ENCODE measurements at places on chromosomes 7 and 10.

GRCh38 chr7:139683137-139683921, 94.5 kb downstream of the HIPK2 start:
- DNase-seq: no peak

- DNase-seq: no peak
Measured at GRCh38 chr10:44979281-44980191, 927 bp upstream of the DEPP1 start.

DNA sequence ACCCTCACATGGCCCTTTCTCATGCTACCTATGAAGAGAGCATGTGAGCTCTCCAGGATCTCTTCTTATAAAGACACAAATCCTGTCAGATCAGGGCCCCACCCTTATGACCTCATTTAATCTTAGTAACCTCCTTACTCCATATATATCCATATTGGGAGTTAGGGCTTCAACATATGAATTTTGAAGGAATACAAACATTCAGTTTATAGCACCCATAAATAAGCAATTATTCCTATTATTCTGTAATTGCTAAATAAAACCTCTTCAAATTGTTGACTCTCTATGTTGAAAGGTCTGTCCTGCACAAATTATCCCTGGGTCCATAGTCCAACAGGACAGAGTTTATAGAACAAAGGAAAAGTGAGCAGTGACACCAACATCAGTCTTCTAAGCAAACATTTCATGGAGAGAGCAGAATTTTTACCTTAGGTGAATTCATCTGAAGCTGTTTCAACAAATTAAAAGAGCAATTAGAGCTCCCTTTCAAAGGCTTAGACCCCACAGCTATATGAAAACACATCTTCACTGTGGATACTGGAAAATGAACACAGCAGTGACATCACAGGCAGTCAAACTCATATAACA, 12.2 kb downstream of the DOCK4 start:
- DNase-seq: no peak

DNA sequence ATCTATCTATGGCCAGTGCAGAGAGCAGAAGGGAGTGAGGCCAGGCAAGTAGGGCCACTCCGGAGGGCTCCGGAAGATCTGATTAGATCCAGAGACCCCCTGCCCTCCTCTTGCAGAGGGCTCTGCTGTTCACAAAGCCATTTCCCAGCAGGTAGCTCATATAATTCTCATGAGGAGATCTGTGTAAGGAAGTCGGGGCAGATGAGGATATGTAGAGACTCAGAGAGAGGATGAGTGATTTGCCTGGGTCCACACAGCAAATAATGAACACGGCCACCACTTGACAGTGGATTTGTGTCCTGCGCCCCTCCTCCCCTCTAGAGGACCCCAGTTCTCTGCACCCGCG, 2.6 kb downstream of the MUC12 start:
- no peak for DNase-seq

- no peak for DNase-seq
Measured at GRCh38 chr10:30247704-30248103, 101.4 kb downstream of the MTPAP start.

DNA sequence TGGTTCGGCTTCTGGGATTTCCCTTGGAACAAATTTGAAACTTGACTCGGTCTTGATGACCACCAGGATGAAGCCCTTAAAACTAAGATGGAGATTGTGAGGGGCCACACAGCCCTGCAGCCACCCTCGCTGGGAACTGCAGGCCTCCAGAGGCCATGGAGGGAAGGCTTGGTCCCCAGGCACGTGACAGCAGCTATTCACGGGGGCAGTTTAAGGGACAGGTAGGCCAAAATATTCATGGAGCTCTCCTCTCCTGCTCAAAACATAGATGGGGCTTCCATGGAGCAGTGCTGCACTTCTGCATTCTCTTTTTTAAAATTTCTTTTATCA, 137.0 kb downstream of the ADCY1 start:
- DNase-seq: no peak

GRCh38 chr7:6182993-6183392, 89.4 kb downstream of the CYTH3 start:
- no peak for DNase-seq

DNA sequence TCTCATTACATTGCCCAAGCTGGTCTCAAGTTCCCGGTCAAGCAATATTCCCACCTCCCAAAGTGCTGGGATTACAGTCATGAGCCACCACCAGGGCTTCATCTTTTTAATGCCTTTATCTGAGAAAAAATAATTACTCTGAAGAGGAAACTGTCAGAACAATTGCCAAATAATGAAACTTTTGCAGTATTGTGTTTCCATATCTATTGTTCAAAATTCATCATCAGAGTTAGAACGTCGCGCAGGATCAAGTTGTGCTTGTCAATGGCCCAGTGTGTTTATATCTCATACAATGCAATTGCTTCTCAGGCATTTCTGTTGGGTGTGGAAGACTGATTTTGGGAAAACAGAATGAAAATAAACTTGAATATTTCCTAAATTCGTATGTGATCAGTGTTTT, 143.1 kb downstream of the ARID5B start:
- DNase-seq: no peak

GRCh38 chr10:45241865-45242520, 73.4 kb downstream of the OR13A1 start:
- no peak for DNase-seq

DNA sequence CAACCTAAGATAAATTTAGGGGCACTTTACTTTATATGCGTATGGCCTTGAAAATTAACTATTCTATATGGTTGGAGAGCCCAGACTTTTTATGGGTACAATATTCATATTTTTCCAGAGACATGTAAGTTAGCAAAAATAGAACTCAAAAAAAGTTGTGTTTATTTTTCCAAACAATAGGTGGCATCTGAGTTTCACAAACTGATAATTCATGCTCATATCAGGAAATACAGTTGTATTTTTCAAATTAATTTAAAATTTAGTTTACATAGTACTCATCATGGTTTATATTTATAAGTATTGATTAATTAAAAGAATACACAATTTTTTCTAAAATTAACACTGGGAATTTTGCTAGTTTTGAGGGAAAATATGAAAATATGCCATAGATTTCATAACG, 34.6 kb downstream of the ANKRD7 start:
- no peak for DNase-seq

- DNase-seq: no peak
Measured at GRCh38 chr10:129758207-129759021, 205.7 kb downstream of the EBF3 start.

GRCh38 chr7:10239695-10240345, 733.9 kb upstream of the PHF14 start:
- no peak for DNase-seq
